ENCODE measurements at places on chromosomes 2 and 18. TPM values are rescaled to one million over a fixed set of nuclear protein-coding genes. Genes with fewer than 3 reads are reported as not detected.

DNA sequence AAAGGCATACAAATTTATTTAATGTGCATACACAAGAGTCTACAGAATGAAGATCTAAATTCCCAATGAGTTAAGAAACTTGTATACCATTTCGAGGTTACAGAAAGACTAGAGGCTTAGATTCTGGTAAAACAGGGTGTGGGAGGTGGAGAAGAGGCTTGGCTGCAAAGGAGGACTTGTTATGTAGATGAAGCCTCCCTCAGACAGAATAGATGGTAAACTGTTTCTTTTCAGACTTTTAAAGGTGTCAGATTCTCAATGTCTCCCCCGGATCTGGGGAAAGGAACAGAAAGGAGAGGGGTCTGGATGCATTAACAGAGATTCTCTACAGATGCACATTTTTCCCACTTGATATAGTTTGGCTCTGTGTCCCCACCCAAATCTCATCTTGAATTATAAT, 126.0 kb downstream of the ST6GAL2 start:
- no peak for DNase-seq

DNA sequence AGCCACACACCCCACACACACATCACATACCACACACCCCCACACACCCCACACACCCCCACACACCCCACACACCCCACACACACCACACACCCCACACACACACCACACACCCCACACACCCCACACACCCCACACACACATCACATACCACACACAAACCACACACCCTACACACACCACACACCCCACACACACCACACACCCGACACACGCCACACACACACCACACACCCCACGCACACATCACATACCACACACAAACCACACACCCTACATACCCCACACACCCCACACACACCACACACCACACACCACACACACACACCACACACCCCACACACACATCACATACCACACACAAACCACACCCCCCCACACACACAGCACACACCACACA, 22.4 kb downstream of the TWIST2 start:
- no peak for DNase-seq

GRCh38 chr2:188345020-188345419, 53.3 kb downstream of the GULP1 start:
- no peak for DNase-seq

DNA sequence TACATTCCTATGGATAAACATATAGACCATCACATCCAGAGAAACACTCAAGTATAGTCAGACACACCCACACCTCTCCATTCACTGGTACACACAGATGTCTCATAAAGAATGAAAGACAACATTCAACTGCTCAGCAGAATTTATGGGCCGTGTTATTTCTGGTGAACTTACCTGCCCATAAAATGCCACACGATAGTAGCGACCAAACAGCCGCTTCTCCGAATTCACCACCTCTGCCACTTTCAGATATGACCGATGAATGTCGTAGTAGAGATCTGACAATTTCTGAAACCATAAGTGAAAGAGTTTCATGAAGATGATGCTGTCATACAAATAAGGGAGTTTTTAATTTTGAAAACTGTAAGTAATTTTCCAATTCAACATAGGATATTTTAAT, 70.7 kb upstream of the CCDC195 start:
- no peak for DNase-seq

- no peak for DNase-seq
Observed at GRCh38 chr2:144227427-144228105, 292.4 kb downstream of the ZEB2 start.

- no peak for DNase-seq
Observed at GRCh38 chr18:48908916-48909315, 41.8 kb downstream of the SMAD7 start.

- DNase-seq = no peak
Observed at GRCh38 chr2:26619096-26619495, 22.1 kb downstream of the CIB4 start.

- DNase-seq = no peak
Observed at GRCh38 chr2:121888189-121888557, 132.7 kb downstream of the TSN start.

The GPR35 gene
- 0.06 TPM for polyA plus RNA-seq

The AKAIN1 gene
- not detected for polyA plus RNA-seq

The NR4A2 gene
- 1.0 TPM for polyA plus RNA-seq

The DYNAP gene
- polyA plus RNA-seq = not detected

The CCDC138 gene
- 1.8 TPM for polyA plus RNA-seq

The SULT1C2 gene
- polyA plus RNA-seq = 0.04 TPM

Data from AG04450 (cell line).